ENCODE measurements at places on chromosomes 2 and 18. TPM values are rescaled to one million over a fixed set of nuclear protein-coding genes. Genes with fewer than 3 reads are reported as not detected.

- H3K27ac ChIP-seq, result peak overlapping the region; percentile 100
- H3K27me3 ChIP-seq, result no peaks in the 10 kb centered on the region
- DNase-seq, result no peak
Observed at GRCh38 chr2:70089220-70089982, 2.1 kb downstream of the PCBP1 start.

DNA sequence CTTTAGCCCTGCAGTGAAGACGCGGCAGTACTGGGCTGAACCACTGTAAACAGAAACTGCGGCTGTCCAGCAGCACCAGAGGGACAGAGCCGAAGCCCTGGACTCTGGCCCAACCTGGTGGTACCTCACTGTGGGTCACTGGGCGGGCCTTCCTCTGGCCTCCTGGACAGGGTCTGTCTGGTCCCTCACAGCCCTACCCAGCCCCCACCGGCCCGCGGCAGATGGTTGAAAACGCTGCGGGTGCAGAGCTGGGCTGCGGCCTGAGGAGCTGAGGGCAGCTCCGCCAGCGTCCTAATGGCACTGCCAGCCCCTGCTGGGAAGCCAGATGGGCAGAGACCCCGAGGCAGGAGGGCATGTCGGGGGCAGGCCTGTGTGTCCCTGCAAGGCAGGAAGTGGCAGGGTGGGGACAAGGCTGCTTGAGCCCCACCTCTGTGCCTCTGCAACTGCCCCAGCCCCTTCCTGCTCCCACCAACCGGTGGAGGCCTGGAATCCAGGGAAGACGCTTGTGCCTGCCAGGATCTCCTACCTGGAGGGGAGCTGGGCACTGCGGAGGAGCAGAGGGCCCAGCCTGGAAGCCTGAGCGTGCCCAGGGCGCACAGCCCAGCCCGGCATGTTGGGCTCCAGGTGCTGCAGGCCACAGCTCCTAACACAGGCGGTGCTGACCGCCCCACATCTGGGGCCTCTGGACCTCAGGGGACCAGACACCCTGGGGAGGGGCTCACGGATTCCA, 36.3 kb downstream of the HS6ST1 start:
- H3K36me3 ChIP-seq, result no peaks in the 10 kb centered on the region
- no peak overlapping the region for H3K4me3 ChIP-seq
- H3K4me1 ChIP-seq, result peaks cover 23% of the 10 kb centered on the region
- DNase-seq, result peak; percentile 60
- H3K27ac ChIP-seq, result no peak overlapping the region
- no peaks in the 10 kb centered on the region for H3K27me3 ChIP-seq

DNA sequence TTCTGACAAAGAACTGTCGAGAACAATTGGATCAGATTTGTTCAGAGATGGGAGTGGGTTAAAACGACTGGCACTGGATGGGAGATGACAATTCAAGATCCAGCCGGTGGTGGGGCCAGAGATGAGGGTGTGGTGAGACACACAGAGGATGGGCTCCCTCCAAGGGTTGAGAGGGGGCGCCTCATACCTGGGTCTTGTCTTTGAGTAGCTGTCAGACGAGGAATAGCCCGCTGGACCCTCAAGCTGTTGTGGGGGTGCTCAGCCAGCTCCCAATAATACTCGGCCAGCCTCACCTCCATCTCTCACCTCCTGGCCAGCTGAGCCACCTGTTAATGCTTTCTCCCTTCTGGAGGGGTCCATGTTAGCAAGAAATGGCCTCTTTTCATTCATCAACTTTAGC, 14.0 kb downstream of the INPP5D start:
- no peak overlapping the region for H3K27ac ChIP-seq
- H3K4me3 ChIP-seq, result no peak overlapping the region
- H3K36me3 ChIP-seq, result peaks cover 14% of the 10 kb centered on the region
- no peaks in the 10 kb centered on the region for H3K27me3 ChIP-seq

The UGT1A4 gene
- total RNA-seq, result not detected

DNA sequence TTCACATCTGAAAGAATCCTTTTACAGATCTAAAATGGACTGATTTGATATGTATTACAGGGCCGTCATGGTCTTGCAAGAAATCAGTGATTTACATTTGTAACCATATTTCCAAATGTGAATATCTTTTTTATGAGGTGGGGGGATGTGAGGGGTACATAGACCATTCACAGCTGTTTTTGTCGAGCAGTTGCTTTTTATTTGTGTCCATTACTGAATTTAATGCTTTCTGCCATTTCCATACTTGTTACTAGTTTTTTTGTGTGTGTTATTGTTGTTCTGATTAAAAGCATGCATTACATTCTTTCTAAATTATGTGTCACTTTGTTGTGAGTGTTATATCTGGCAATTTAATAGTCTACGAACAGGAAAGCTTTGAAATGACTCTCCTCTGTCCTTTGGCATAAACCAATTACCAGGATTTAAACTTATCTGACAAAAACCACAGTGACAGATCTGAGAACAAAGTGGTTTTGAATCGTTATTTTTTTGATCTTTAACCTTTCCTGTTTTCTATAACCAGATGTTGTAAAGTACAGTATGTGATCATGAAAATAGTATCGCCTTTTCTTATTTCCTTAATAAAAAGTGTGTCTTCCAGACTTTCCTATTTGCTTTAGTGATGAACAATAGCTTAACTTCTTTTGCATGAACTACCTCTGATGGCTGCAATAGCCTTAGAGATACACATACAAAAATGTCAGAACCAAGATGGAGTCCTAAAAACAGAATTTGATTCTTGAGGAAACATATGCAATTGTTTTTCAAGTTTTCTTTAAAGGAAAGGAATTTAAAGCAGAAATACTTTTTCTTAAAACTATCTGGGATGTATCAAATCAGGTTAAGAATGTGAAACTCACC, 354.2 kb upstream of the ACVR2A start:
- H3K4me3 ChIP-seq, result peak overlapping the region; percentile 53
- no peaks in the 10 kb centered on the region for H3K27me3 ChIP-seq
- no peaks in the 10 kb centered on the region for H3K36me3 ChIP-seq
- peak overlapping the region; percentile 48 for H3K27ac ChIP-seq
- H3K4me1 ChIP-seq, result peaks cover 13% of the 10 kb centered on the region

The TUBA3E gene
- total RNA-seq, result not detected

DNA sequence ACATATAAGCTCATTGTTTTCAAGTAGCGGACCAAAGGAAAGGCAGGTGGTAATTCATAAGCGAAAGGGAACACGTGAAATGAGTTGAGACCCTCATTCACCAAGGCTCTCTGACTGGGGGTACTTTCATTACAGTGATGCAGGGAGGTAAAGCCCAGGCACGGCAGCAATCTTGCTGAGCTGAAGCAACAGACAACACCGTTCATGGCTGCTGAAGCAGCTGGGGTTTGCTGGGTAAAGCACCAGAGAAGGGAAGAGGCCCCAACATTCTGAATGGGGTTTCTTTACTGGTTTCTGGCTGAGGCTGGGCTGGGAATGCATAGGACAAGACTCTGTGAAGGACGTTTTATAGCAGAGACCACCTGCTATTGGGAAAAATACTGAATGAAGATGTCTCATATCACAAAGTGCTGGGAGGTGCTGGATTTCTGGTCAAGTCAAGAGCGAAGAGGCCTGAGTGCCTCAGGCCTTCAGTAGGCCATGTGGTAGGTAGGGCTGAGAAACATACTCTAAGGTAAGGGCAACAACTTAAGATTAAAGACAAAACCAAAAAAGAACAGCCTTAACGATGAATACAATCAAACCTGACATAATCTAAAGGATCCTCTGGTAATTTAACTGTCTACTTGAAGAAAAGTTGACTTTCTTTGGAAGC, 324.7 kb upstream of the PIK3C3 start:
- no peak for DNase-seq
- H3K4me3 ChIP-seq, result no peak overlapping the region
- H3K36me3 ChIP-seq, result peaks cover 22% of the 10 kb centered on the region

DNA sequence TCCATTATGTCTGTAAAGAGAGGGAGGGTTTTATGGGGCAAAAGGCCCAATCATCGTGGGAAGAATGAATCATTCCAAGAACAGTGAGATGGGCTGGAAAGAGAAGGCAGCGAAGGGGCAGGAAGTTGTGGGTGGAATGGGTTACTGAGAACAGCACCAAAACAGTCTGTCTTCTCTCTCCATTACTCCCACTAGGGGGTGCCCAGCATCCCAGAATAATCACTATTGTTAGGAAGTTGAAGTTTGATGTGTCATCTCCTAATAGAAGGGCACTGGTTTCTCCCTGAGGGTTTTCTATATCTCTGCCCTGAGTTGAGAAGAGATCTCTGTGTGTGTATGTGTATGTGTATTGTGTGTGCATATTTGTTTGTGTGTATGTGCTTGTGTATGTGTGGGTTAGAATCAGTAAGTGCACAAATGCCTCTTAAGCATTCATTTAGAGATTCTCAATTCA, 76.6 kb upstream of the MAP4K3 start:
- peak overlapping the region; percentile 3 for H3K4me3 ChIP-seq
- DNase-seq, result no peak
- H3K27ac ChIP-seq, result no peak overlapping the region
- H3K36me3 ChIP-seq, result no peaks in the 10 kb centered on the region
- peaks cover 20% of the 10 kb centered on the region for H3K4me1 ChIP-seq
- no peaks in the 10 kb centered on the region for H3K27me3 ChIP-seq

DNA sequence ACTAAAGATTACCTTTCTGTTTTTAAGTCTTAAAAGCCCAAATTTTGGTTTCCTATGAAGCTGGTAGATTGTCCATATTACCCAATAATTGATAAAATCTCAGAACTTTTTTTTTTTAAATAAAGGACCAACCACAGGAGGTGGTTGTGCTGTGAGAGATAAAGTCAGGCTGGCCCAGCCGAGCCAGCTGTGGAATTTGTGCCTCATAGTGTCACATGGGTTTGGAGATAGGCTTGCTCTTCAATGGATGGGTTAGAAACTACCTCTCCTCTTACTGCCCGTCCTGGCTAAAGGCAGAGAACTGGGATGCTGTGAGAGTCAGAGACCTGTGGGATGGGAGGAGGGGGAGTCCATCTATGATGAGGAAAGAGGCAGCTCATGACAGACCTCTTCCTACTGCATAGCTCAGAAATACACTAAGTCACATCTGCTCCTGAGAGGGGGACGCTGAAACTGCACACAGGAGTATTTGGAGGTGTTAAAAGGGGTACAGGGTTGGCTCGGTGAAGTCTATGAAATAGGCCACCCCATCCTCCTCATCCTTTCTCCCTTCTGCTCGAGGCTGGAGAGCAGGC, 99.7 kb upstream of the MGAT4A start:
- no peak for DNase-seq
- H3K4me3 ChIP-seq, result no peak overlapping the region
- no peak overlapping the region for H3K27ac ChIP-seq
- H3K27me3 ChIP-seq, result no peaks in the 10 kb centered on the region

Measured in natural killer cell treated with Interleukin-12 subunit alpha and Interleukin-12 subunit beta and Interleukin-15 and Interleukin-18, amount 100 ng/mL, for 72 hours (primary cell).